ENCODE measurements at places on chromosomes 11 and 22.

DNA sequence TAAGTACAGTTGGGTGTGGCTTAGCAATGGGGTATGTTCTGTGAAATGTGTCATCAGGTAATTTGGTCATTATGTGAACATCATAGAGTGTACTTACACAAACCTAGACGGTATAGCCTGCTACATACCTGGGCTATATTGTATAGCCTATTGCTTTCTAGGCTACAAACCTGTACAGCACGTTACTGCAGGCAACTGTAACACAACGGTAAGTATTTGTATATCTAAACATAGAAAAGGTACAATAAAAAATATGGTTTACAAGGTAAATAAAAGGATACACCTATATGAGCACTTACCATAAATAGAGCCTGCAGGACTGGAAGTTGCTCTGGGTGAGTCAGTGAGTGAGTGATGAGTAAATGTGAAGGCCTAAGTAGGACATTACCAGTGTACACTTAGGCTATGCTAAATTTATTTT, 73.1 kb upstream of the GDPD4 start:
- no peak for DNase-seq

GRCh38 chr22:50190182-50190940, 4.6 kb downstream of the TRABD start:
- peak; percentile 77 for DNase-seq

- peak; percentile 92 for DNase-seq
Observed at GRCh38 chr11:44727373-44728287, 868 bp downstream of the TSPAN18 start.

DNA sequence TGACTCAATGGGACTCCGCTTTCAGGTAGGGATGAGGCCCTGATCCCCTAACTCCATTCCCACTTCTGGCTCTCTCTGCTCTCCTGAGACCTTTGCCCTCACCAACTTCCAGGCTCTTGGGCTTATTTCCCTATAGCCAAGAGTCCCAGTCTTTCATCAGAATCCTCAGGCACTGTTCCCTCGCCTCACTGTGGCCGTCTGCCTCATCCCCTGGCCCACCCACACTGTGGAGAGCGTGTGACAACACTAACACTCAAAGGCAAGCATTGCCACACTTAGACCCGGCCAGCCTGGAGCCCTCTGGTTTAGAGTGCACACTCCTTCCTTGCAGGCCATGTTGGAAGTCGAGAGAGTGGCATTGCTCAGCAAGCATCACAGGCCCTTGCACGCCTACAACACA, 27.0 kb downstream of the SERPINH1 start:
- no peak for DNase-seq

- no peak for DNase-seq
Observed at GRCh38 chr11:43393765-43394355, 35.1 kb downstream of the TTC17 start.

GRCh38 chr11:1889941-1890855, 1.5 kb downstream of the PRR33 start:
- peak; percentile 18 for DNase-seq

DNA sequence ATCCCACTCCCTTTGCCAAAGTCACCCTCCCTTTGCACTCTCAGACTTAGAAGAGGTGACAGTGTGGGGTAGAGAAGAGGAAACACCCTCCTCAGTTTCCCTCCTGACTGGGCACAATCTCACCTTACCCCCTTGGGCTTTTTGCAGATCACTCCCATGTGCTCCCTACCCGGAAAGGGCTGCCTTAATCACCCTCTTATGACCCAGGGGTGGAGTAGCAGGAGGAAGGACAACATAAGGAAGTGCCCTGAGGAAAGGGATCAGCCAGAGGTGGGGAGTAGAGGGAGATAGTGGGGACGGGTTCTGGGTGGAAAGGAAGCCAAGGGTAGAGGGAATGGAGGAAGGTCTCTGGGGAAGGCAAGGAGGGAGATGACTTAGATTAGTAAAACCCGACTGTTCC, 52.0 kb downstream of the NRXN2 start:
- DNase-seq = no peak

DNA sequence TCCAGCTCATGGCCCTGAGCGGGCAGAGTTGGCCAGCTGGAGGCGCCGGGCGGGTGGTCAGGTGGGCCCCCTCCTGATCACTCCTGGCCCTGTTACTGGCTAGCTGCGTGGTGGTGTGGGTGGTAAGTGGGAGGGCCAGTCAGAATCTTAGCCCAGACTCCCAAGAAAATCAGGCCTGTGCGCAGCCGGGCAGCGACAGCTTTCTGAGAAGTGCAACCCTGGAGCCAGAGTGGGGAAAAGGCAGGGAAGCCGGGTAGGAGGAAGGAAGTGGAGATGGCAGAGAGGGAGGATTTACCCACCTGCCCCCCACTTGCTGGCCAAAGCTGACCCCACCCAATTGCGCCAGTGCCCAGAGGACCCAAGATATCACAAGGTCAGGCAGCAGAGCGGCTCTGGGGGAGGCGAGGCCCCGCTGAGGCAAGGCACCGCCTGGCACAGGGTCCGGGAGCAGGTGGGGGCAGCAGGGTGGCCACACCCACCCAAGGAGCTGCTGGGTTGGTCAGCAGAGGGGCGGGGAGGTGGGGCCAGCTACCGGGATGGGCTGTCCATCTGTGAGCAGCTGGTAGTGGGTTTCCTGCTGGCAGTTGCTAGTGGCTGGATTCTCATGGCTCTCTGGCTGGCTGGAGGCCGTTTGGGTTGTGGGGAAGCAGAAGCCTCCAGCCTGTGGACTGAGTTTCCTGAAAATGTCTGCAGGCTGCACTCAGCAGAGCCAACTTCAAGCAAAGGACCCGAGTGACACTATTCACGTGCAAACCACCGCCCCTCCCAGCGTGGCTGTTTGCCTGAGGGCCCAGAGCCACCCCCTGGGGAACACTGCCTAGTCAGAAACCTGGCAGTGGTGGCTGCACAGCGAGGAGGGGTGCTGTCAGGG, 196.4 kb downstream of the IGLL1 start:
- DNase-seq = no peak

DNA sequence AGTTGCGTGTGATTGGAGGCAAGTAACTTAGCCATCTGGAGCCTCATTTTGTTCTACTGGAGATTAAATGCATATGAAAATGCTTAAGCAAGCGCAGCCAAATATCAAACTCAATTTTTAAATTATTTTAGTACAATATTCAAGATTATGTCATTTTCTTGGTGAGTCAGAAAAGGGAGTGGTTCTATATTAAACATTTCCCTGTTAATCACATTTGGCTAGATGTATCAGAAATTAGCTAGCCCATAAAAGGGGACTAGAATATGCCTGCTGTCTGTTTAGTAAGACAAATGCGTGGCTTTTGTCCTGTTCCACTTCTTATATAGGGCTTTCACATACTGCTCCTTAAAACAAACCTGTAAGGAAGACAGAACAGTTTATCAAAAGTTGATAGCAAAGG, 35.0 kb upstream of the BMAL1 start:
- DNase-seq = no peak

- no peak for DNase-seq
Observed at GRCh38 chr11:34128824-34129223, 23.4 kb downstream of the NAT10 start.

- no peak for DNase-seq
Observed at GRCh38 chr11:67261946-67262681, 4.2 kb upstream of the GRK2 start.

DNA sequence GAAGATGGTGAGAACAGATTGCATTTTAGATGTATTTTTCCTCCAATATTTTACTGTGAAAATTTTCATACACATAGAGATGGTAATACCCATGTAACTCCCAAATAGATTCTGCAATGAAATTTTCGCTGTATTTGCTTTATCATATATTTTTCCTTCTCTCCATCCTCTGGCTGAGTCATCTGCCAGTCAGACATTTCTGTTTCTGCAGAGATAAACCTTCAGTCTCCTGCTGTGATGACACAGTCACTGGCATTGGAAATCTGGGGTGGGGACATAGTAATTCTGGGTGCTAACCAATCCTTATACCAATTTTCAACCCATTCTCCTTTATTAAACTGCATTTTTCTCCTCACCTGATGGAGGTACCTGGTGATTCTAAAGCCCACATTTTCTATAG, 33.7 kb downstream of the SVIP start:
- DNase-seq = no peak

DNA sequence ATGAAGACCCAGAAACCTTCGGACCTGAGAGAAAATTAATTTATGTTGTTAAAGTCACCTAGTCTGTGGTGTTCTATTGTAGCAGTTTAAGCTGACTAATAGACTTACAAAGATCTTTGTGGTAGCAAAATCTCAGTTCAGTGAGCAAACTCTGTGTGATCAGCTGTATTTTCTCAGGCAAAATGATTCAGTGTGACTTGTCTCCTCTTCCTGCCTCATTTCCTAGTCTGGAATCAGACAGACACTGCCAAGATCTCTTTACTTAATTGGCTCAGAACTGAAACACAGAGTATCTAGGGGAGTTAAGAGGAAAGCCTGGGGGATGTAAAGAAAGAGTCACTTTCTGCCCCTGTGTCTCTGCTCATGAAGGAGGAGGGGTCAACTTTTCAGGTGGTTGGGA, 564.7 kb downstream of the KCNA4 start:
- DNase-seq = no peak

Measured in AG08396 (cell line).